ENCODE measurements at places on chromosomes 7 and 10.

DNA sequence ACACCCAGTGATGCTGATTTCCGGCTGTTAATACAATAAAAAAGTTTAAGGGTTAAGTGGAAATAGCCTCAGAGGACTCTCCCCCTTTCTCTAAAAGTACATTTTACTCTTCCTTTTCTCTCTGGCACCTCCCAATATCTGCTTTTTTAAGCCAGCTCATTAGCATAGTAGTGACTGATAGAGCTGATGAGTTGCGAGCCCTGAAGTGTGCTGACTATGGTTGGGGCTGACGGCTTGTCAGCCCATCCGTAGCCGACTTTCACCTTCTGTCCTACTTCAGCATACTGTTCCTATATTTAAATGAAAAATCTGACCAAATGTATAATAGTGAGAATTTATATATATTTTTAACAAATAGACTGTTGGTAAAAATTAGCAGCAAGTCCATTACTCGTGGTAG is 80.0 kb downstream of the SHH start:
- DNase-seq, result no peak

GRCh38 chr7:130719541-130719940 is 14.5 kb downstream of the KLF14 start:
- DNase-seq, result no peak

DNA sequence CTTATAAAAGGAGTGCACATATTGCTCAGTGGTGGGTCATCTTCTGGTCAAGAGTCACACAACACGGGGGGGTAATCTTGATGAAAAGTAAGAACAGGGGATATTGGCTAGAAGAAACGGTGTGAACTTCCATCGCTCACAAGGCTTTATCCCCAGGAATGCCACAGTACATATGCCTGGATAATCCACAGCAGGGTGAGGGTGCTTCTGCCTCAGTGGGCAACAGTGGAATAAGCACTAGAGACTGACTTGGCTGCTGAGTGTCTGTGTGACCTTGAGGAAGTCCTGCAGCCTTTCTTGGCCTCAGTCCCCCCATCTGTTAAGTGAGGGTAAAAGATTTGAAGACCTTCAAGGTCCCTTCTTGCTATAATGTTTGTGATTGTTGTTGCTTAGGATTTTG is 44.9 kb upstream of the SHH start:
- DNase-seq, result no peak

- no peak for DNase-seq
Observed at GRCh38 chr10:106788982-106789381, 375.5 kb downstream of the SORCS1 start.

DNA sequence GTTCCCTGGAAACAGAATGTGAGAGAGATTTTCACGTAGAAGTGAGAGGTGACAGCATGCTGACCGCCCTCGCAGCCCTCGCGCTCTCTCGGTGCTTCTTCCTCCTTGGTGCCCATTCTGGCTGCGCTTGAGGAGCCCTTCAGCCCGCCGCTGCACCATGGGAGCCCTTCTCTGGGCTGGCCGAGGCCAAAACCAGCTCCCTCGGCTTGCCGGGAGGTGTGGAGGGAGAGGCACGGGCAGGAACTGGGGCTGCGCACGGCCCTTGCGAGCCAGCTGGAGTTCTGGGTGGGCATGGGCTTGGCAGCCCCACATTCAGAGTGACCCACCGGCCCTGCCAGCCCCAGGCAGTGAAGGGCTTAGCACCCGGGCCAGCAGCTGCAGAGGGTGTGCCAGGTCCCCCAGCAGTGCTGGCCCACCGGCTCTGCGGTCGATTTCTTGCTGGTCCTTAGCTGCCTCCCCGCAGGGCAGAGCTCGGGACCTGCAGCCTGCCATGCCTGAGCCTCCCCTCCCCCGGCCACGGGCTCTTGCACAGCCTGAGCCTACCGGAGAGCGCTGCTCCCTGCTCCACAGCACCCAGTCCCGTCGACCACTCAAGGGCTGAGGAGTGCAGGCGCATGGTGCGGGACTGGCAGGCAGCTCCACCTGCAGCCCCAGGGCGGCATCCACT is 888.7 kb upstream of the ZWINT start:
- DNase-seq, result no peak
